WTC11 (cell line): ENCODE measurements at places on chromosomes 12 and 14.

GRCh38 chr12:101172316-101172715 is 37.7 kb downstream of the SLC5A8 start:
- DNase-seq: peak; percentile 75

GRCh38 chr12:108360487-108360886 is 21.4 kb upstream of the CMKLR1 start:
- DNase-seq: no peak

GRCh38 chr14:79788346-79788745 is 423.0 kb downstream of the DIO2 start:
- no peak for DNase-seq

DNA sequence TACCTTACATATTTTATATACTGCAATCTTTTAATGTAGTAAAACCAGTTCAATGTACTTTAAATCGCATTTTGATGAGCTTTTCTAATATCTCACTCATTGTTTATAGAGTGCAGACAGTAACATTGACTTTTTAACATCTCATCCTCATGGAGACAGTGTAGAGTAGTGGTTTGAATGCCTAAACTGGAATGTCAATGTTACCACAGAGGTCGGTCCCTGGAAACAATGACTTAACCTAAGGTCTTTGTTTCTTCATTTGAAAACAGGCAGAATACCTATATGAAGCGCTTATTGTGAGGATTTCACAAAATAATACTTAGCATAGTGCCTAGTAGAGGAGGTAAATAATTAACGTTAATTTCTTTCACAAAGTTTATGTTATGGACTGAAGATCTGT is 5.0 kb downstream of the CDK17 start:
- DNase-seq: no peak

GRCh38 chr12:50533971-50534370 is 29.2 kb downstream of the DIP2B start:
- DNase-seq: no peak
